ENCODE measurements at places on chromosomes 3 and 15. TPM values are rescaled to one million over a fixed set of nuclear protein-coding genes. Genes with fewer than 3 reads are reported as not detected.

CDC25A gene
- 36.0 TPM for total RNA-seq

UROC1 gene
- total RNA-seq: not detected

GRCh38 chr15:25172691-25173090, 217.9 kb downstream of the SNRPN start:
- no peaks in the 10 kb centered on the region for H3K36me3 ChIP-seq
- no peak for DNase-seq
- H3K27ac ChIP-seq: no peak overlapping the region
- no peaks in the 10 kb centered on the region for H3K4me1 ChIP-seq
- H3K27me3 ChIP-seq: no peaks in the 10 kb centered on the region
- H3K4me3 ChIP-seq: no peak overlapping the region

DNASE1L3 gene
- not detected for total RNA-seq

FSIP1 gene
- total RNA-seq: 0.79 TPM

DNA sequence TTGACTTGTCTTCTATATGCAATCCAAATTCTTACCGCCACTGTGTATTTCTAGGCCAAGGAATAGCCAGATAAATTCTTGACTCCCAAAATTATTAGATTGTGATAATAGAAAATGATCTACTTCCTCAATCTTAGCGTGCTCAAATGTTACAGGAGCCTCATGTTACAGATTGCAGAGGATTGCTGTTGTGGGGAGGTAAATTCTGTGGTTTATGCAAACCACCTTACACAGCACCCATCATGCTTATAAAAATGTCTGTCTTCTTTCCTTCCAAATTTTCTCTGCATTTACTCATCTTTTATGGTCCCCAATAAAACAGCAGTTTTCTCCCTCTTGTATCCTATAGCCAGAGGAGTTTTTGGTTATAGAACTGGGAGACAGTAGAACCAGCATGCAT, 420.2 kb upstream of the ROBO1 start:
- no peaks in the 10 kb centered on the region for H3K27me3 ChIP-seq
- no peaks in the 10 kb centered on the region for H3K36me3 ChIP-seq
- H3K4me1 ChIP-seq: peaks cover 13% of the 10 kb centered on the region
- H3K27ac ChIP-seq: no peak overlapping the region
- no peak for DNase-seq

DNA sequence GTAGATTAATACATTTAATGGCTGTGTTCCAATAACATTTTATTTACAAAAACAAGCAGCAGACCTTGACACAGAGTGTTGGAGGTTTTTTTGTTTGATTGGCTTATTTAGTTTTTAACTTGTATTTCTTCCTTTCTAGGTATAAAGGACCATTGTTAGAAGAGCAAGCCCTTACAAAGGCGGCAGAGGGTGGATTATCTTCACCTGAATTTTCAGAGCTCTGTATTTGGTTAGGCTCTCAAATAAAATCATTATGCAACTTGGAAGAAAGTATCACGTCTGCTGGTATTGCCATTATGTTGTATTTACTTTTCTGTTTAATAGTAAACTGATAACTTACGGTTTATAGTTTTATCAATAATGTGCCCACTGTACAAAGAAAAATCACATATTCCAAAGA, 10.0 kb downstream of the FAM98B start:
- DNase-seq: no peak
- H3K4me3 ChIP-seq: no peak overlapping the region
- no peaks in the 10 kb centered on the region for H3K27me3 ChIP-seq
- H3K4me1 ChIP-seq: peaks cover 5% of the 10 kb centered on the region

DNA sequence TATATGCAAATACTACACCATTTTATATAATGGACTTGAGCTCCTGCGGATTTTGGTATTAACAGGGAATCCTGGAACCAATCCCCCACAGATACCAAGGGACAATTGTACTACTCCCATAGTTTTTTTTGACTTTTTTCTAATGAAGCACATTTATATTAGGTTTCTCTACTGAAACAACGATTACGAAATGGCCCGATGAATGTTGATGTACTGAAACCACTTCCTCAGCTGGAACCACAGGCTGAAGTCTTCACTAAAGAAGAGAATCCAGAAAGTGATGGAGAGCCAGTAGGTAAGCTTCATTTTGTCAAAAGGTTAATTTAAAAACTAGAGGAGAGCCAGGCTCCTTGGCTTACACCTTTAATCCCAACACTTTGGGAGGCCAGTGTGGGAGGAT, 121.5 kb upstream of the LRRFIP2 start:
- no peak for DNase-seq
- H3K27me3 ChIP-seq: no peaks in the 10 kb centered on the region
- peaks cover 62% of the 10 kb centered on the region for H3K36me3 ChIP-seq
- no peak overlapping the region for H3K4me3 ChIP-seq
- peaks cover 7% of the 10 kb centered on the region for H3K4me1 ChIP-seq
- no peak overlapping the region for H3K27ac ChIP-seq

- no peaks in the 10 kb centered on the region for H3K4me1 ChIP-seq
- DNase-seq: no peak
- H3K27me3 ChIP-seq: no peaks in the 10 kb centered on the region
Measured at GRCh38 chr15:90742087-90742486, 24.9 kb downstream of the BLM start.

- H3K27ac ChIP-seq: no peak overlapping the region
- H3K4me3 ChIP-seq: no peak overlapping the region
- no peak for DNase-seq
- peaks cover 22% of the 10 kb centered on the region for H3K4me1 ChIP-seq
- H3K27me3 ChIP-seq: no peaks in the 10 kb centered on the region
- H3K36me3 ChIP-seq: peaks cover 5% of the 10 kb centered on the region
Measured at GRCh38 chr3:132598181-132598580, 1.1 kb downstream of the ACKR4 start.

SEMA3F gene
- total RNA-seq: 0.58 TPM

- no peak for DNase-seq
- peaks cover 6% of the 10 kb centered on the region for H3K27me3 ChIP-seq
Measured at GRCh38 chr3:81864272-81864671, 102.8 kb upstream of the GBE1 start.

- H3K4me1 ChIP-seq: no peaks in the 10 kb centered on the region
- H3K36me3 ChIP-seq: no peaks in the 10 kb centered on the region
- H3K27ac ChIP-seq: no peak overlapping the region
- H3K4me3 ChIP-seq: no peak overlapping the region
Measured at GRCh38 chr15:33150971-33151370, 43.5 kb downstream of the FMN1 start.

- DNase-seq: no peak
- H3K36me3 ChIP-seq: no peaks in the 10 kb centered on the region
- H3K27ac ChIP-seq: no peak overlapping the region
- no peaks in the 10 kb centered on the region for H3K4me1 ChIP-seq
- no peak overlapping the region for H3K4me3 ChIP-seq
- H3K27me3 ChIP-seq: no peaks in the 10 kb centered on the region
Measured at GRCh38 chr3:135218304-135218703, 423.2 kb downstream of the EPHB1 start.

CCR5 gene
- total RNA-seq: not detected

DNA sequence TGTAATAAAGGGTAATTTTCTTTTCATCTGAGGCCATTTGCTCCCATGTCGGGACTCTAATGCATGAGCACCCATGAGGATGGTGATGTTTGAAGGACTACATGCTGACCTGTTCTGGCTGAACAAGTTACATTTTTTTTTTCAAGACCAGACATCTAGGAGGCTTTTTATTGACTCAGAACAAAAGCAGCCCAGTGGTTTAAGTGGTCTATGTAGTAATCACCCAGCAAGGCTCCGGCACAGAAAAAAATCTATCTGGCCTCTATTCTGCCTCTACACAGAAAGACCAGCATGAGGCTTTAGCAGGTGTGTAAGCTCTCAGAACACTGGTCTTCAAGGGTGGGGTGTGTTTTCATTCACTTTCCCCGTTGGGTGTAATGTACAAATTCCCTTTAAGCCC, 95.1 kb upstream of the ZBED2 start:
- no peak for DNase-seq
- H3K4me1 ChIP-seq: peaks cover 14% of the 10 kb centered on the region
- no peaks in the 10 kb centered on the region for H3K36me3 ChIP-seq

GRCh38 chr3:133491481-133492059, 81.9 kb upstream of the CDV3 start:
- H3K4me3 ChIP-seq: no peak overlapping the region
- H3K27me3 ChIP-seq: no peaks in the 10 kb centered on the region
- no peaks in the 10 kb centered on the region for H3K36me3 ChIP-seq
- H3K27ac ChIP-seq: no peak overlapping the region

P2RY1 gene
- total RNA-seq: under 0.01 TPM
